ENCODE measurements at places on chromosomes 4 and X.
A peak's percentile ranks its signal among the peaks of the same experiment; 100 is the strongest.

- no peak for DNase-seq
Measured at GRCh38 chr4:4613641-4614286, 71.9 kb upstream of the STX18 start.

DNA sequence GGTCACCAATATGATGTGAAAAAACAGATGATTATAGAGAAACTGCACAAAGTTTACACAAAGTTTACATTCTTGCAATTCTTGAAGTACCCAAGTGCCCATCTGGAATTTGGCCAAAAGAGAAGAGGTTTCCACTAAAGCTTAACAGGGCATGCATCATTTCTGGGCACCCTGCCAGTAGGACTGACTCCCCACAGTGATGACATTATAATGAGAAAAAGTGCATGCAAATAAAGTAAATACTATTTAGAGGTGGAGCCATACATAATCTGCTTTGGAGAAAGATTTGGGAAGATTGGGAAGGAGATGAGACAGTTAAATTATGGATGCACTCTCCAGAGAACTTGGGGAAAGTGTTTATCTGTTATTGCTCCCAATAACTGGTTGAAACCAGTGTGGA, 93.7 kb upstream of the TRPC3 start:
- DNase-seq, result peak; percentile 8

- no peak for DNase-seq
Measured at GRCh38 chr4:145219090-145219489, 38.7 kb upstream of the OTUD4 start.

DNA sequence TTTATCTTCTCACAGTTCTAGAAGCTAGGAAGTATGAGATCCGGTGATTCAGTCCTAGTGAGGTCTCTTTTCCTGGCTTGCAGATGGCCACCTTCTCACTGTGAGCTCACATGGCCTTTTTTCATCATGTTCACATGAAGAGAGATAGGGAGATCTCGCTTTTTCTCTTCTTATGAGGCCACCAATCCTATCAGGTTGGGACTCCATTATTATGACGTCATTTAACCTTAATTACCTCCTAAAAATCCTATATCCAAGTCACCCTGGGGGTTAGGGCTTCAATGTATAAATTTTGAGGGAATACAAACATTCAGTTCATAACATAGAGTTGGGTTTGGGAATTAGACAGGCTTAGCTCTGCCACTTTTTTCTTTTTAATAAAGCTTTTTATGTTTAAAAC, 6.0 kb upstream of the BTC start:
- no peak for DNase-seq

DNA sequence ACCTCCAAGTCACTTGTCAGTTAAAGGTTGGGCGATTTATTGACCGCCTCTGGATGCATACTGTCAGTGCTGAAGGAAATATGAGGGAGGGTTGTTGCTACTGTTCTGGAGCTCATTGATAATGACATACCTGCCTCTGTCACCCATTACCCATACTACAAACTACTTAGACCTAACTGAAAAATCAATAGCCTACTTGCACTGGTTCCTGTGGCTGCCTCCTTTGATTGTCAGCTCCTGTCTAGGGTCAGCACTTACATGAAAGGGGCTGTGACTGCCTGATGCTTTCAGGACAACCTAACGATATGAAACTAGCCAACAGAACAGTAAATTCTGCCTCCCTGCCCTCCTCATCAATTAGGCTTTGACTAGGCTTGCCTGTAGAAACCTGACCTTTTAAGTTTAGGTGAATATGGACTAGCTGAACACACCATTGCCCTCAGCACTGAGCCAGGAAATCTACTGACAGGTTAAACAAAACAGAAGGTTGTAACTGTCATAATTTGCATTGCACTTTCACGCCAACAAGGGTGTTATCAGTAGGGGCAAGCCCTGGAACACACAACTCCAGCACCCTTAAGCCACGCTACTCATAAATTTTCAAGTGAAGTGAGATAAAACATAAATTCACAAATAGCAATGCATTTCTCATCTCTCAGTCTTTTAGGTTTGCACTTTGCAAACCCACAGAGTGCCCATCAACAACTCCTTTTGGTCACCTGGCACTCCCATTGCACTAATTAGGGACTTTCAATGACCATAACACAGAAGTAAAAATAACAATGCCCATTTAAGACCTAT, 9.0 kb upstream of the MAB21L2 start:
- no peak for DNase-seq

DNA sequence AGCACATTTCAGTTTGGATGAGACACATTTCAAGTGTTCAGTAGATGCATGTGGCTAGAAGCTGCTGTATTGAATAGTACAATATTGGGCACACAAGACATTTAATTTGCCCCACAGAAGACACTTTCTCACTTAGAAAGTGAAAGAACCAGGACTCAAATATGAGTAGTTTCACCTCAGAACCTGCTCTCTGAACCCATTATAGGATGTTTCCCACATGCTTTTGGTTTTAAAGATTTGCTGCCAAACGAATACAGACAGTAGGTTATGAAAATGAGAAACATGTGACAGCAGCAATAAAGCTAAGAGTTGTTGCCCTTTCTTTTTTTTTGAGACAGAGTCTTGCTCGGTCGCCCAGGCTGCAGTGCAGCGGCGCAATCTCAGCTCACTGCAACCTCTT, 32.3 kb downstream of the C4orf54 start:
- DNase-seq, result no peak

Data from inflammatory macrophage treated with lipopolysaccharide for 1 hour (primary cell).